Urothelium cell line (cell line): ENCODE measurements at places on chromosomes 3 and 15.
A peak's percentile ranks its signal among the peaks of the same experiment; 100 is the strongest.

DNA sequence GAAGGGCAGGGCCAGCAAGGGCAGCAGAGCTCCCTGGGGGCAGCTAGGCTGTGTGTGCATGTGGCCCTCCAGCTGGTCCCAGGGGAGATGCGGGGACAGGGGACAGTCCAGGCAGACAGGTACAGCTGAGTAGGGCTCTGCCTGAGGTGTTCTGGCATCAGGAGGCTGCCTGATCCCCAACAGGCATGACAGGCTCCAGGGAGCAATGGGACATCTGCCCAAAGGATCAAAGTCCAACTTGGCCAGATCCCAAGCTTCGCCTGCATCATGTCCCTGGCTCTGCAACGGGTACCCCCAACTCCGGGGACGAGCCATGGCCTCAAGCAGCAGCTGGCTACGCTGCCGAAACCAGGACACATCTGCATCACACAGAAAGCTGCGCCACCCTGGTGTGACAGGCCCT is 21.8 kb downstream of the ATRIP start:
- no peak for DNase-seq

GRCh38 chr3:136516095-136516494 is 236.1 kb downstream of the STAG1 start:
- DNase-seq: no peak

DNA sequence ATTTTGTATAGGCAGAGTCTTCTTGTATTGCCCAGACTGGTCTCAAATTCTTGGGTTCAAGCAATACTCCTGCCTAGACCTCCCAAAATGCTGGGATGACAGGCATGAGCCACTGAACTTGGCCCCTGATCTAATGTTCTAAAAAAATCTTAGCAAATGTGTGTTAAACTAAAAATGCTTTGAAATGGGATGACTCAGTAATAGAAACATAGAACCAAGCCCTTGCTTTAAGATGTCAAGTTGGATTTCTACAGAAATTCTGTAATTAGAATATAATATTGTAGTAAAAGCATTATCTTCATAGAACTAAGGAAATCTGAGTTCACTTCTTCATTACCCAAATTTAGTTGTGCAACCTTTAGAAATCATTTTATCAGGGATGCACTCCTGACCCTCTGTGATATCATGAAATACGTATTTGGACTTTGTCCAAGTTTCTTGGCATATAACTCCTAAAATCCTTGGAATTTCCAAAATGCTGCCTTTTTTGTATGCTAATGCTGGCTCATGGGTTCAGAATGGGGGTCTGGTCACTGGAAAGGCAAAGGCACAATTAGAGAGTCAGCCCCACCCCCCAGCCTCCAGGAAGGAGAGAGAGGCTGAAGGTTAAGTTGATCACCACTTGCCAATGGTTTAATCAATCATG is 217.3 kb downstream of the TP63 start:
- no peak for DNase-seq

GRCh38 chr3:39325236-39325635 is 4.3 kb upstream of the CCR8 start:
- DNase-seq: no peak

GRCh38 chr3:6860149-6860953 is 564 bp upstream of the GRM7 start:
- peak; percentile 10 for DNase-seq

- peak; percentile 32 for DNase-seq
These were observed 26.3 kb upstream of the ZNF148 start for GRCh38 chr3:125401402-125401801.

GRCh38 chr3:158384019-158384418 is 187.0 kb upstream of the MLF1 start:
- no peak for DNase-seq

- DNase-seq: no peak
These were observed 256.0 kb downstream of the OCA2 start for GRCh38 chr15:27843146-27843545.

GRCh38 chr3:30123755-30124154 is 482.6 kb upstream of the TGFBR2 start:
- no peak for DNase-seq

GRCh38 chr3:143001034-143001368 is 369 bp upstream of the U2SURP start:
- DNase-seq: no peak

- DNase-seq: no peak
These were observed 15.8 kb downstream of the ARIH2 start for GRCh38 chr3:48934333-48934991.

- no peak for DNase-seq
These were observed 328.9 kb upstream of the TBL1XR1 start for GRCh38 chr3:177525987-177526712.

- no peak for DNase-seq
These were observed 8.8 kb downstream of the SNTN start for GRCh38 chr3:63661242-63661641.
